ENCODE measurements at places on chromosomes 11 and 22.

GRCh38 chr11:6326303-6326702 lies 6.0 kb upstream of the CAVIN3 start:
- no peak for DNase-seq

- no peak for DNase-seq
These were observed 37.6 kb downstream of the NAT10 start for GRCh38 chr11:34143048-34143447.

- DNase-seq = no peak
These were observed 1.7 kb downstream of the NUDT8 start for GRCh38 chr11:67627812-67628624.

- no peak for DNase-seq
These were observed 55.0 kb upstream of the HORMAD2 start for GRCh38 chr22:30025221-30025620.

DNA sequence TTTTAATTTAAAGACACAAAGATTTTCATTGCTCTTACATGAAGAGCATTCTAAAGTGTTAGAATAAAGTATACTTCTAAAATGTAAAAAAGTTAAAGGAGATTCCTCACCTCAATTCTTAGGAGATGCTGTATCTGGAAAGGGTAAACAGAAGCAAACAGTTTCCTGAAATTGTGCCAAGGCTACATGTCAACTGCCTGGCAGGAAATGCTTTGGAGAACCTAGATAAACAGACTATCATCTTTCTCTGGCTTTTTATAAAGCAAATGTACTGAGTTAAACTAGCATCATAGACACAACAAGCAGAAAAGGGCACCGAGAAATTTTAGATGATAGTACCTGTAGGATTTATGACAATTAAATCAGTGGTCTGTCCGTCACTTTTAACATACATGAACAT lies 24.7 kb upstream of the AKIP1 start:
- no peak for DNase-seq

DNA sequence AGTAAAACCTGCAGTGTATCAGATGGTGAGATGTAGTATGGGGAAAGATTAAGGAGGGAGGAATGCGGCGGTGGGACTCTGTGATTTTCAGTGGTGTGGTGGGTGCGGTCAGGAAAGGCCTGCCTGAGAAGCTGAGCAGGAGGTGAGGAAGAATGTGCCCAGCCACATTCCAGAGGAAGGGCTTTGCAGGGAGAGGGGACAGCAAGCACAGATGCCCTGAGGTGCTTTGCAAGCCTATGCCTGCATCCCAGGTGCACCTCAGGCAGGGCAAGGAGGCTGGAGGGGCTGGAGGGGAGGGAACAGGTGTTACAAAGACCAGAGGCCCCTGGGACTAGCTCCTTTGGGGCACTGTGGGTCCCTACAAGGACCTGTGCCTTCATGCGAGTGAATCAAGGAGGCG lies 42.1 kb downstream of the MYO7A start:
- no peak for DNase-seq

DNA sequence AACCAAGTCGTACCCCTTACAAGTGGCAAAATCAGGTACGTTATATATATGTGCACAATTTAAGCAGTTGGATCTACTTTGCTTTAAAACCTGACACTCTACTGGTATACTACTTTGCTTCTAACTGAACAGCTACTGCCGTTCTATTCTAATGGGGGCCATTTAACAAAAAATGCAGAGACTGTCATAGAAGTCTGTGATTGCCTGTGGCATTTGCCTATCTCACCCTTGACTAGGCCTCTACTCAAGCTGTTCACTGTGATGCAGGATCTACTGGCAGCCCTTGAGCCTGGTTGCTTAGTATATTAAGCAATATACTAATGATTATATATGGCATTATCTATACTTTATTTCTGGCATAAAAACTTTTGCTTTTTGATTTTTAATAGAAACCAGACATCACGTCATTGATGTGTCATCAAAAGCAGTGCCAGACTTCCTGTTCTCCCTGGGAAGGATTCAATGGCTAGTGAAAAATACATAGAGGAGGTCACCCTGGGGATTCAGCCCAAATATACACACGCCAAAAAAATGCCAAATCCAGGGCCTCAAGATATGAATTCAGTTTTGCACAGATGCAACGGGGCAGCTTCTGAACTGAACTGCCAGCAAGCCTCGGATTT lies 40.0 kb upstream of the FIBIN start:
- no peak for DNase-seq

DNA sequence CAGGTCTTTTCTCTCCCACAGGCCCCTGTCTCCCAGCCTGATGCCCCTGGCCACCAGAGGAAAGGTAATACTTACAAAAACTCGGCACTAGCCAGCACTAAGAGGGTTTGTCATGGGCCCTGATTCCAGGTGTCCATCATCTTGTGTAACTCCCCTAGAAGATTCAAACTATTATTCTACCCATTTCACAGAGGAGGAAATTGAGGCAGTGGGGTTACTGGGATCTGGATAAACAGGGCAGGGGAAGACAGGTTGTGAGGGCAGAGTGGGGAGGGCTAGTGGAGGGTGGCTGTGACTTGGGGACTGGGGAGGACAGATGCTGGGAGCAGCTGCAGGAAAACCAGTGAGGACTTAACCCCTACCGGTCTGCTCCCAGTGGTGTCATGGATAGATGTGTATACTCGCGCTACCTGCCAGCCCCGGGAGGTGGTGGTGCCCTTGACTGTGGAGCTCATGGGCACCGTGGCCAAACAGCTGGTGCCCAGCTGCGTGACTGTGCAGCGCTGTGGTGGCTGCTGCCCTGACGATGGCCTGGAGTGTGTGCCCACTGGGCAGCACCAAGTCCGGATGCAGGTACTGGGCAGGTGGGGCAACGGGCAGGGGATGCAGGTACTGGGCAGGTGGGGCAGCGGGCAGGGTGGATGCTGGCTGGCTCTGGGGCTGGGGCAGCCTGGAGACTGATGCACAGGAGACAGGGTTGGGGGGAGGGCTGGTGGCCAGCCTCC lies 1.2 kb downstream of the VEGFB start:
- DNase-seq = no peak

DNA sequence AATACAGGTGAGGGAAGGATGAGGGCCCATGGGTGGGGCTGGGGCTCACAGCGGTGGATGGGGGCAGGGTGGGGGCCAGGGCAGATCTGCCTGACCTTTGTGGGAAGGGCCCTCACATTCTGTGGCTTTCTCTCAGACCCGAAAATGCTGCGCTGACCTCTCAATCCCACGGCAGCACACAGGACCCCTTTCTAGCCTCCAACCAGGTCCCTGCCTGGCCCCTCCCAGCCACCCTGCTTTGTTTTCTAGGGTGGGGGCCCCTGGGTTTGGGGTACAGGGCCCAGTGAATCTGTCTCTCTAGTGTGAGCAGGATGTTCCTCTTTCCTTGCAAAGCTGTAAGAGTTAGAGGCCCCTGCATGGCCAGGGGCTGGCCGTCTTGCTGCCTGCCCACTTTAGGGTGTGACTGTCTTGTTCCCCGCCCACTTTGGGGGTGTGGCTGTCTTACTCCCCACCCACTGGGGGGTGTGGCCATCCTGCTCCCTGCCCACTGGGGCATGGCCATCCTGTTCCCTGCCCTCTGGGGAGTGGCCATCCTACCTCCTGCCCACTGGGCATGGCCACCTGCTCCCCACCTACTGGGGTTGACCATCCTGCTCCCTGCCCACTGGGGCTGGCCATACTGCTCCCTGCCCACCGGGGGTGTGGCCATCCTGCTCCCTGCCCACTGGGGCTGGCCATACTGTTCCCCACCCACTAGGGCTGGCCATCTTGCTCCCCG lies 11.5 kb downstream of the PARVG start:
- DNase-seq = peak; percentile 33

DNA sequence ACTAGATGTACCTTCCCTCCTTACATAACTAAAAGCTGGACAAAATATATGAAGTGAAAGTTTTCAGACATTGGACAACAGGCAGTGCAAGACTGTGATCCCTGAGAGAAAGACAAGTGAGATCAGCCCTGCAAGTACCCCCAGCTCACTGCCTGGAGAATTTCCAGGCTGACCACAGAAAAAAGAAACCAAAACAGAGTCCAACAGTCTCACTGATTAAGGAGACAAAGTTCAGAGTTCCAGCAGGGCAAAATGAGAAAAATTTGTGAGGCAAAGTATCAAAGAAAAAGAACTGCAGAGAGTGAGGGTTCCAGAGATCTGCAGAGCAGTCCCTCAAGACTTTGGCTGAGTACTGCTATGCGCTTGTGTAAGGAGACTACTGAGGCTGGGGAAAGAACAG lies 47.3 kb upstream of the TMEM45B start:
- DNase-seq = no peak

- DNase-seq = no peak
These were observed 150.2 kb downstream of the SPON1 start for GRCh38 chr11:14112721-14113120.

- peak; percentile 75 for DNase-seq
These were observed 22.2 kb upstream of the NAP1L4 start for GRCh38 chr11:3014057-3014938.

DNA sequence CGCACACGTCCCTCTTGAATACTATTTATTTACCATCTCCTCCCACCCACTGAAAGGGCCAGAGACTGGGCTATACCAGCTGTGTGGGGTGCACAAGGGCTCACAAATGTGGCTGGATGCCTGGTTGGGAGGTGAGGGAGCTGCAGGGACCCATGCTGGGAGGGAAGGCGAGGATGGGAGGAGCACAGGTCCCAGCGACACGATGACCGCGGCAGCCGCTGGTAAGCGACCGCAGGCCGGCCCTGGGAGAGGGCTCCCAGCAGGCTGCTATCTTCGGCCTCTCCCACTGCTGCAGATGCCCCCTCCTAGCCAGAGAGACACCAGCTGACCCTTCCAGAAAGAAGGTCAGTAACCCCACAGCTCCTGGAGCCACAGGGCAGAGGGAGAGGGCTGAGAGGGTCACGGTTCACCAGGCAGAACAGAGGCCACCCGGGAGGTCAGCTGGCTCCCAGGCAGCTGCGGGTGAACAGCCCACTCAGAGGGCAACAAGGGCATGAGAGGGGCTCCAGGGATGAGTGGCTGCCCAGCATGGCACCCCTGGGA lies 163.9 kb downstream of the CRYBB2 start:
- DNase-seq = no peak

Measured in stimulated activated effector memory CD8-positive, alpha-beta T cell treated with anti-CD3 and anti-CD28 coated beads, Interleukin-12 subunit alpha, Interleukin-12 subunit beta, amount 100 ng/mL, for 72 hours (primary cell).